ENCODE measurements at places on chromosomes 11 and 22.

DNA sequence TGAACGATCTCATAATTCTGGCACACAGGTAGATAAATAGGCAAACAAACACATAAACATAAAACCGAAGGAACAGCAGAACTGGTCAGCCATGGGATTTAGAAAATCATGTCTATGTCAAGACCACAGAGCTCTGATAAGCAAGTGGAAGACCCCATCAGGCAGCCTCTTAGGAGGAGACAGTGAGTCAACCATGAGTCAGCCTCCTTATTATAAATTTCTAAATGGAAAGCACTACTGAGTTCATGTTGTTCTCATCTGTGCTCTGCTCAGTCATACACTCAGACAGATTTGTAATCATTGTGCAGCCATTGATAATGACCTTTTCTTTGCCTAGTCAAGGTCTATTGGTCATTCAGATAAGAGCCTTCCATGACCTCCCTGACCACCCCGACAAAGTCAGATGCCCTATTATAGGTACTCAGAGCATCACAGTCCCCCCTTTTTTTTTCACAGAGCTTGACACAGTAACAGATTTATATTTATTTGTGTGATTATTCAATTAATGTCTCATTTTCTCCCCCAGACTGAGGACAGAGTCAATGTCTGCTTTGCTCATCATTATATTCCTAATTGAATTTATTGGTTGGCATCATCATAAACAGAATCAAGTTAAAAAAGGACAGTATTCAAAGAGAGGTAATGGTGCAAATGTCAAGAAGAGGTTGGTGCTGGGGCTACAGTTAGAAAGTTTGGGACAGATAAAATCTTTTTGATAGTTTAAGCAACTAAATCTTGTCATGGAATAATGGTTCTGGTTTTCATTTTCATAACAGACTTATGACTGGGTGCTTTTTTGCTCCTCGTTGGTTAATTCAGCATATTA is 579.7 kb upstream of the CCDC90B start:
- no peak for DNase-seq

GRCh38 chr22:49925525-49926128 is 7.2 kb downstream of the CRELD2 start:
- no peak for DNase-seq

- DNase-seq = no peak
Measured at GRCh38 chr11:72430741-72431570, 3.4 kb downstream of the CLPB start.

DNA sequence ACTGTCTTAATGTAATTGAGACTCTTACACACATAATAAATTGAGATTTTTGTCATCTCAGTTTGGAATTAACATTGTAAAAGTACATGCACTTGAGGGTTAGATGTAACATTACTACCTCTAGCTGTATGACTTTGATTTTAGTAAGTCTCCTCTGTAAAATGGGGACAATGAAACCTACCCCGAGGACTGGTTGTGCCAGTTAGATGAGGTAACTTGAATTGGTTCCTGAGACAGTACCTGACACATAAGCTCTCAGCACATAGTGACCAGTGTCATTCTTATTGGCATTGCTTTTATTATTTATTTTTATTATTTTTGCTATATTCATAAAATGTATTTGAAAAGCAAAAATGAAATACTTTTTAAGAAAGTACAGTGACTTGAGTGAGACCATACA is 114.8 kb downstream of the TEAD1 start:
- DNase-seq = no peak

Data from esophagus muscularis mucosa (tissue), 4 donors.